ENCODE measurements at places on chromosomes 7 and 10.
A peak's percentile ranks its signal among the peaks of the same experiment; 100 is the strongest.

DNA sequence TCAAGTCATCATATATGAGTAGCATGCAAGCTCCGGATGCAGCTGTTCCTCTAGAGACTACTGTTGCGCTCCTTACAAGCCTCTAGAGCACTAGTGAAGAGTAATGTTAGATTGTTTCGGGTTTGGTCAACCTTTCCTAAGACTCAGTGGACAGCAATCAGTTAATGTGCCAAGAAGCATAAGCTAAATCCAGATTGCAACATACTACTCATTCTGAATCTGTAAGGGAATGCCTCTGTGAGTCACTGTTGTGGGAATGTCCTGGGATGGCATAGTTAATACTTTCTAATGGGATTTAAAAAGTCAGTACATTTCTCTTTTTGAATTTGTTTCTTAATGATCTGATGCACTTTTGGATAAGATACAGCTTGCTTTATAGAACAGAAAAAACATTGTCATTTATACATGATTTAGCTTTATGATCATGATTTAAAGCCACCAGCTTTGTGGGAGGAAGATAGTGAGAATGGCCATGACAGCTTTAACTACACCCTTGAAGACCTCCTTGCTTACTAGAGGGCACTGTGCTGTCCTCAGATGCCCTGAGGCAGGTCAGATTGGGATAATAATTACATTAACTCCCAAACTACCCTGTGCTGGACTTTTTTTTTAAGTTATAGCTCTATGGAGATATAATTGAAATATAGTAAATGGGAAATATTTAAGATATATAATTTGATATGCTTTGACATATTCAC, 138.4 kb downstream of the SDK1 start:
- peak; percentile 92 for ATAC-seq

DNA sequence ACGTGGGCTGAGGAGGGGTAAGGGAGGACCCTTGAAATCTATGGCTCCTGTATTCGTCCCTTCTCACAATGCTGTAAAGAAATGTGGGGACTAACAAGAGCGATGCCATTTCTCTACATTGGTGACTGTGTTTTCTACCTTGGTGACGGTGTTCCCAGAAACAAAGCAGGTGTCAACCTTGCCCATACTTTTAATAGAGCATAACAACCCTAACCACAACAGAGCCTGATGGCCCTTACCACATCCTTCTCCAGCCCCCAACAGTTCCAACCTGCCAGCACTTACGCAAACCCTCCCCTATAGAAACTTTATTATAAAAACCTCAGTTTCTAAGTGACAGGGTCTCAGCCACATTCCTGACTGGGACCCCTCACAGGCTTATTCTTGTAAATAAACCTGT, 28.2 kb upstream of the ADCYAP1R1 start:
- no peak for ATAC-seq

GRCh38 chr10:17989908-17990767, 38.4 kb downstream of the SLC39A12 start:
- ATAC-seq, result peak; percentile 82

GRCh38 chr7:105131890-105132289, 117.9 kb downstream of the KMT2E start:
- ATAC-seq, result no peak

GRCh38 chr7:27889800-27890199, 149.8 kb downstream of the TAX1BP1 start:
- ATAC-seq, result no peak

DNA sequence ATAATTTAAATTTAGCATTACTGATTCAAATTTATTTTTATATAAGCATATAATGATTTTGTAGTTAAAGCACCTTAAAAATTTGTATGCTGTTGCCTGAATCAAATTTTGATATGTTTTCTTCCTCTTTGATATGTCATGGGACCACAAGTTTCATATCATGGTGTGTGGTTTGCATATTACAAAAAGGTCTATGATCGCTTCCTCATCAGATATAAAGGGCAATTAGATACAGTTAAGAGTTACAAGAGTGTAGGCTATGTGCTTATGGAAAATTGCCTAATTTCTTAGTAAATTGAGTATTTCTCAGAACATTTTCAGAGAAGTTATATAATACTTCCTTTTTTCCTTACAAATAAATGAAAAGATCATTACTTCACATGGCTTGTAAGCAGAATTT, 22.2 kb downstream of the MRC1 start:
- no peak for ATAC-seq

GRCh38 chr7:13240349-13240748, 552.9 kb downstream of the ARL4A start:
- peak; percentile 70 for ATAC-seq

DNA sequence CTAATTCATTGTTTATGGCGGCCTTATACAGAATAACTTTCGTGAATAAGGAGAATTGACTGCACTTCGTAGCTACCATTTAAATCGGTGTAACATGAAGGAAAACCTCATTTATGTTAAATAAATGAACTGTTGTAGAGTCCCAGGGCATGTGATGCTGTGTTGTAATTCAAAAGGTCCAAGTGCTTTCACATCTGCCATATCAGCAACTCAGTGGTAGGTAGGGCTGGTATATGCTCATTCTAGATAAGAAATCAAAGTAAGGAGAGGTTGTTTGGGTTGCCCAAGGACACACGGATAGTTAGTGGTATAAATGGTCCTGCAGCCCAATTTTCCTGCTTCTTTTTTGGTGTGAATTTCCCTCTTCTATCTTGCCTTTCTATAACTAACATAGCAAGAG, 15.8 kb downstream of the BBS9 start:
- ATAC-seq, result no peak

- no peak for ATAC-seq
Measured at GRCh38 chr10:131679926-131680325, 220.9 kb upstream of the PPP2R2D start.

- ATAC-seq, result no peak
Measured at GRCh38 chr7:113093561-113093960, 6.9 kb upstream of the GPR85 start.

GRCh38 chr7:85185424-85186082, 1.3 kb downstream of the SEMA3D start:
- ATAC-seq, result peak; percentile 73

- no peak for ATAC-seq
Measured at GRCh38 chr10:90363799-90364483, 493.9 kb downstream of the HTR7 start.

DNA sequence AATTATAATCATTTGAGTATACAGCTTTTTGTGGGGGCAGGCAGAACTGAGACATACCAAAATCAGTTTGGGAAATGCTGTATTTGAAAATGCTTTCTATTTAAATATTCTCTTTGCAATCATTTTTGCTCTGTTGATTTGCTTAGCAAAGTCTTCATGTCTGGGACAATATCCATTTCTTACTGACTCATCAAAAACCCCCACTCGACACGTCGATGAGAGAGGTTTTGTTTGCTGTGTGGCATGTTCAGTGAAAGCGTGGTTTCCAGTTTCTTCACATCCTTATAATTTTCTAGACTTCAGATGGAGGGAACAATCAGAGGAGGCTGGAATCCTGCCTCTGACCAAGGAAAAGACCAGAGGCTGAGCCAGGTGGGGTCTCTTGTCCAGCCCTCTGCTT, 28.9 kb downstream of the HTRA1 start:
- ATAC-seq, result no peak

GRCh38 chr7:102429141-102429899, 4.1 kb upstream of the ORAI2 start:
- ATAC-seq, result no peak

DNA sequence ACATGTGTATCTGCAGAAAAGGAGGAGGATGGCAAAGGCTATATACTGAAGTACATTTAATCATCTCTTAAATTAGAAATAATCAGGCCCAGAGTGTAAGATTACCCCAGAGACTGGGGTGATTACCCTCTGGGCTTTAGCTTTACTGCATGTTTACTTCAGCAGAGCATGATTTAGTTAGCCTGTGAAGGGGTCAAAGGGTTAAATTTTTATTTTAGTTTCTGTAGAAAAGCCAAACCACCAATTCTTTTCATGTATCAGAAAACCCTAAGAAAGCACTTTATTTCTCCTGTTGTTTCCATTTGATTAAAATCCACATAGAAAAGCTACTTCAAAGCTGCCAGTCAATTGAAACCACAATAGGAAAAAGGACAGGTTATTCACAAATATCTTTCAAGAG, 101.5 kb upstream of the LSM8 start:
- no peak for ATAC-seq

DNA sequence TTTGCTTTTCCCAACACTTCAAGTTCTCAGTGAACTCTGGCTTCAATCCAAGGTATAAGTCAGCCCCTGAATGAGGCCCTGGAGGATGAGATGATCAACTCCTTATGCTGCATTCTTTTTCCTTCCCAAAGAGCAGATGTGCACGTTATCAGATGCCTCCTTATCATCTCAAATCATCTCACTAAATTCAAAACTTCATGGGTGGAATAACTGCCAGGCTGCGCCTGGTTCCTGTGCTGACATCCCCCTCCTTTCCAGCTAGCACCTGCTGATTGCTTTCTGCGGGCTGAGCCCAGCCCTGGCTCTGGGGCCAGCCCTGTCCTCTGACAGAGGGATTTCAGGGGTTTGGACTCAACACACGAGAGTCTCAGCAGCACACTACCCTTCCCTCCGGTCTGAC, 44.9 kb downstream of the TLL2 start:
- no peak for ATAC-seq

DNA sequence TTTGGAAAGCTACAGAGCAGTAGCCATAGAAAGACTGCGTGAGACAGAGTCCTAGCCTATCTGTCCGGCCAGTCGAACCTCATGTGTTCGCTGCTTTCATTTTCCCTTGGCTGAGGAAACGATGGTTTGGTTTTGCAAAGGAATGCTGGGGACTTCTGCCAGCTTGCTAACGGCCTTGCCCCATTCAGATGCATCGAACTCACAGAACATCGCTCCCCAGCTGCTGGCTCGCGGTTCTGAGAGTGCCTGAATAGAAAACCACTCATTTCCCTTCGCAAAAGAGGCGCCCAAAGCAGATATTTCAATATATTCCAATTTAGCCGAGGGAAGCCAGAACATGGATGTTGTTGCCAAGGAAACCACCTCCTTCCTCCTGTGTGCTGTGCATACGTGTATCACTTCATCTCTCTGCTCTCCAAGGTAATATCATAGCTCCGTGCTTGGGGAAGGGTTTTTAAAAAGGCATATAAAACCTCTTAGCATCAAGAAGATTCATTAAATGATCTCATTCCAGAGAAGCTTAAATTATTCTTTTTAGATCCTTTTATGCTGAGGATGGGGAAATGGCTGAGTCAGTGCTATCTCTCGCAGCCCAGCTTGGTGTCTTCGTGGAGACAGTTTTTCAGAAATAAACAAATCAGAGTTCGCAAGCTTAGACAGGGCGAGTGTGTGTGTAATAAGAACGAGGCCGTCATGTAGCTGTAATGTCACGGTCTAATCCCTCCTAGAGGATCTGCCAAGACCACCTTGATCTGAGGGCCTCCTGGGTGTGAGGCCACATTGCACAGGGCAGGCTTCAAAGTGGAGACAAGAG, 215.2 kb downstream of the RPS24 start:
- no peak for ATAC-seq

DNA sequence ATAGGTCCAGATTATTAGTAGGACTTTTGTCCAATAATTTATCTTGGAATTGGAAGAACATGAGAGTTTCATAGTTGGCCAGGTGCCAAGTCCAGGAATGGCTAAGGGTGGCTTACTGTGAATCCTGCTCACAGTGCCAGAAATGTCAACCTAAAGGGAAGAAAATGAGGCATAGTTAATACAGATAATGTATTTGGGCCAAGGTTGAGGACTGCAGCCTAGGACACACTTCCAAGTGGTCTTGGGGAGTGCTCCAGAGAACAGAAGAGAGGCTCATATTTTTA, 78.2 kb downstream of the MAPK8 start:
- no peak for ATAC-seq

DNA sequence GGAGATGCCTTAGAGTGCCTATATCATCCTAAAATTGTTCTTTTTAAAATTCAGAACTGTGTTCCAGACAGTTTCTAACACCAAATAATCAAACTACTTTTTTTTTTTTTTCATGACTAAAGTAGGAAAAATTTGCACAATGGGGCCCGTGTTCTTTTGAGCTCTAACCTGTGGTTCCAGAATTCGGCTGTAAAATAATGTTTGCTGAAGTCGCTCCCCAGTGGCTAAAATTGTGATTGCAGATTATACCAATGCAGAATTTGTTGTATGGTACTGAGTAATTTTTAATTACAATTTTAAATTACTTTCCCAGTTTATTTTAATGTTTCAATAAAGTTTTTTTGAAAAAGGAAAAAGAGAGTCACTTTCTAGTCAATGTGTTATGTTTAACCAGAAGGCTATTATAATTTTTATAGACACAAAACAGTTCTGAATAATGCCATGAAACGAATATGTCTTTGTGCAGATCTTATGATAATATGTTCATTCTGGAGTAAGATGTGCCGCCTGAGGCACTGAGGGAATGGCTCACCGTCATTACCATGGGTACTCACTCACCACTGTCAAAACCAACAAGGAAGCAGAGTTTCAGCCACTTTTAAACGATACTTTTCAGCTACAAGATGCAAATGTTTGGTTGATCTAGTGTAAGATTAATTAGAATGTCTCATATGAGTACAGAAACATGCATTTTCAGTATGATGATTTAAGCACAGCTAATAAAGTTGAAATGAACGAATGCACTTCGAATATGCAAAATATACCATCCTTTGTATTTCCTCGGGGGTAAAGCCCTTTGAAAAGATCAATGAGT, 173.6 kb downstream of the PRKCQ start:
- 0 out of 3 replicates have a peak, but pooled peaks have one; percentile 16 for ATAC-seq

- ATAC-seq, result no peak
Measured at GRCh38 chr10:29613791-29614190, 21.0 kb downstream of the SVIL start.

- ATAC-seq, result no peak
Measured at GRCh38 chr7:7829667-7830066, 111.3 kb upstream of the RPA3 start.

GRCh38 chr10:59624136-59624535, 85.5 kb downstream of the SLC16A9 start:
- no peak for ATAC-seq

- no peak for ATAC-seq
Measured at GRCh38 chr7:32502728-32503127, 7.4 kb downstream of the AVL9 start.

GRCh38 chr10:115171392-115171960, 78.3 kb downstream of the ATRNL1 start:
- peak; percentile 55 for ATAC-seq

GRCh38 chr10:5252177-5253037, 55.8 kb downstream of the AKR1C4 start:
- ATAC-seq, result no peak

DNA sequence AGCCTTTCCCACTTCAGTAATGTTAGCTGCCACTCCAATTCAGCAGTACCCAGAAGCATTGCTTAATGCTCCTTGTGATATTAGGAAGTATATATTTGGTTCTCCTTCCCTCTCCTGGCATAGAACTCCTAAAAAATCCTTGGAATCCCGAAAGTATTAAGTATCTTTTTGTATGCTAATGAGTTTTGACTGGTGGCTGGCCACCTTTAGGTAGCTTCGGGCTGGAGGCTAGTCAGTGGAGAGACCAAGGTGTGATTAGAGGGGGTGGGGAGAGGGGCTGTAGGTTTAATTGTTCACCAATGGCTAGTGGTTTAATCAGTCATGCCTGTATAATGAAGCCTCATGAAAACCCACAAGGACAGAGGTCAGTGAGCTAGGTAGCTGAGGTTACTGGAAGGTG, 12.2 kb downstream of the COMTD1 start:
- ATAC-seq, result no peak

GRCh38 chr7:119197877-119198527, 973.5 kb downstream of the ANKRD7 start:
- ATAC-seq, result peak; percentile 95

GRCh38 chr10:25023278-25023677, 6.9 kb downstream of the THNSL1 start:
- ATAC-seq, result no peak
